ENCODE measurements at places on chromosomes 6 and 20.
A peak's percentile ranks its signal among the peaks of the same experiment; 100 is the strongest.

DNA sequence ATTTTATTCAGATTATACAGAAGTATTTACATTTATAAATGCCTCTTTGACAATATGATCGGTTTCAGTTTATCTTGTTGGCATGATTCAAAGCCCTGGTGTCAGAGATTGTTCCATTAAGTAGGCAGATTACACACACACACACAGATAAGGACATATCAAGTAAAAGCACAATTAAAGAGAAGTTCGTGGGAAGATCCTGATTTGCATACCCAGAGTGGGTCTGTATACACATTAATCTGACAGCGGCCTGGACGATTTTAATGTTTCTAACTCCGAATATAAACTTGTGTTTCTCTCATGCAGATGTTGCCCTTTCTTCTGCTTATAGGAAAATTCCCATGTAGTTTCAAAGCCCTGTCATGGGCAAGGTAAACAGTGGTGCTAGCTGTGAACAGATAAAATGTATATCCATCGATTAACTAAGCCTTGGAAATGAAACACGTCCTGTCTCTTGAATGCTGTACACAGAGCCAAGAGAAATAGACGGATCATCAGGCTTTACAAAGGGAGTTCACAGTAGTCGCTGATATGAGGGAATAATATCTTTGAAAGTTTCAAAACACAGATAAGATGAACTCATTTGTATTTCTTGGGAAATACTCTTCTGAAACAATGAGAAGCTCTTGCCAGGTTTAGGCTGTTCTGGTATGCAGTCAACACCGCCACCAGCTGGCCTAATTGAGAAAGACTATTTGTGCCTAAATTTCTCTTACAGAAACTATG is 108.2 kb upstream of the GMDS start:
- DNase-seq: peak; percentile 23

DNA sequence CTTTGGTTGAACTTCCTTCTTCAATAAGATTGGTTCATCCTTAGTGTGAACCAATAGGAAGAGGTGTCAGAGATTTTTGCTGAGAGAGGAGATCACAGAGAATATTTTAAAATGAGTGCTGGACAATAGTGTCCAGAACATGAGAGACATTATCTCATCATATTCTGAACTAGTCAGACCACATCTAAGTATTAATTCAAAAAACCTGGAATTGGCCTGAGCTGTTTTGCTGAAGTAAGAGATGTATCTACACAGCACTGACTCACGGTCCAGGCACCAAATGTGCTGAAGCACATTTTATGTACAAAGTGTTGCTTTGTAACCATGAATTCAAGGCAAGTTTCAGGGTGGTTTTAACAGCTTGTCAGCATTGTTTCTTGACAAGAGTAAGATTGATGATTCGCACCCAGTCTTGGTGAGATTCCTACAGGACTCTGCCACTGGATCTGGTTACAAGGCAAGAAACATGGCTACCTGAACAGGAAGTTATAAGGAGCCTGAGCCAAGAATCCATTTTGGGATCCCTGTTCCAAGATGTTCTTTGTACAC is 178.2 kb upstream of the HEY2 start:
- no peak for DNase-seq

- no peak for DNase-seq
Observed at GRCh38 chr6:21559238-21559637, 34.3 kb upstream of the SOX4 start.

GRCh38 chr20:16476032-16476431 is 97.2 kb downstream of the KIF16B start:
- no peak for DNase-seq

- no peak for DNase-seq
Observed at GRCh38 chr6:46453216-46453615, 38.0 kb downstream of the RCAN2 start.
